ENCODE measurements at places on chromosomes 6 and 20.
A peak's percentile ranks its signal among the peaks of the same experiment; 100 is the strongest.

GRCh38 chr6:156026486-156027247, 571.0 kb upstream of the NOX3 start:
- DNase-seq = no peak

DNA sequence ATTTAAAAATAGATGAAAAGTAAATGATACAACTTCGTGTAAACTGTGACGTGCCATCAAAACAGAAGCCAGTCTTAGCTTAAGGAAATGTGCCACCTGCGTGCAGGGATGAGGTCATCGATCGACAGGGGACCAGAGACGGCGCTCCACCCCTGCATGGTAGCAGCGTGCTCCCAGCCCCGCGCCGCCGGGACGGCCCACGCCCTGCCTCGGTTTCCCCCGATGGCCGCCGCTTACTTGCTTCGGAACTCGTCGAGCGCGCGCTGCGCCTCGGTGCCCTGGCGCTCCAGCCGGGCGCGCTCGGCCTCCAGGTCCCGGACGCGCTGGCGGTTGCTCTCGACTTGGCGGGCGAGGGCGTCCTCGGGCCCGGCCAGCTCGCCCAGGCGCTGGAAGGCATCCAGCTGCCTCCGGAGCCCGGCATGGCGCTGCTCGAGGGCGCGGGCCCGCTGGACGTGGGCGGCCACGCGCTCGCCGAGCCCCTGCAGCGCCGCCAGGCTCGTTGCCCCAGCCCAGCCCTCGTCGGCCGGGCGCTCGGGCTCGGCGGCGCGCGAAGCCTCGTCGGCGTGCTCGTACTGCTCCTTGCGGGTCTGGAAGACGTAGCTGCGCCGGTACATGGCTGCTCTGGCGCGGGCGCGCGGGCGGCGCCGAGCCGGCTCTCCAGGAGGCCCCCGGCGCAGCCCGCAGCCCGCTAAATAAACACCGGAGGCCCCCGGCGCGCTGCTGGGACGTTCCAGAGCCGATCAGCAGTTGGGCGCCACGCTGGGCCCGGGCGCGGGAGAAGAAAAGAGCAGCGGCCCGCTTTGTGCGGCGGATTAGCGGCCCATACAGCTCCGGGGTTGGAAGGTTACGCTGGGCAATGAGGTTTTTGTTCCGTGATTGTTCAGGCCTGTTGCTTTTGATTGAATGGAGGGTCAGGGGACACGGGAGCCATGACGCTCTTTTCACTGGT, at the start of gene BFSP1:
Gene BFSP1, minus strand, starts transcription at position 664 of the 949 bp plus-strand sequence. Its CDS starts 50 bp downstream, at position 614.
- peak; percentile 81 for DNase-seq

DNA sequence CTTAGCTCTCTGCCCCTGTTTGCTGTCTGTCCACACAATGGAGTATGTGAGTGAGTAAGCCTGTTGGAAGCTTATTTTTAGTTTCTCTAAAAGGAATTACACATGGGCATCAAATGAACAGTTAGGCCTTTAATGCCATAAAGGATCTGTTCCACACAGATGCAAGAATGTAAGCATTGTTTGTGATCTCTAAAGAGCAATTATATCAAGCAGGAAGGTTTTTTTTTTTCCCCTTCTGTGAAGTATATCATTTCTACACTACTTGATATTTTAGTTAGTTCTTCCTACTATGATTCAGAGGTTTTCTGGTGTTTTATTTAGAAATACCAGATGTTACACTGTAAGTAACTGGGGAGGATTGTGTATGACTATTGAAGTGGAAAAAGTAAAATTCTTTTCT, 627.5 kb downstream of the COL12A1 start:
- DNase-seq = peak; percentile 86

- DNase-seq = peak; percentile 85
Measured at GRCh38 chr20:10553326-10553984, 118.3 kb downstream of the SLX4IP start.

DNA sequence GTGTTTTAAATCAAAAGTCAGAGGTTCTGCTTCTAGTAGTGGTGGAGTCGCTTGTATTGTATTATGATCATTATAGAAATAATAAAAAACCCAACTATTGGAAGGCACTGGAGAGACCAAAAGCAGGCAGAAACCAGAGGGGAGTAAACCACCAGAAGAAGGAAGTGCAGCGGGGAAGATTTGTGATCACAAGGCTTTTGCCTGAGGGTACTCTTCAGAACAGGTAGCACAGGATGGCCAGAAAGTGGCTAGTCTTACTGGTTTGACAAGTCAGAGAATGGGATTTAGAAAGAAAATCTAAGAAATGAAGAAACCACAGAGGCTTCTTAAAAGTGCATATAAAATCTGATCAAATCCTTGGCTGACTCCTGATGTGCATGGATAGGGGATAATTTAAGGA, 24.0 kb downstream of the MAPK13 start:
- DNase-seq = no peak

DNA sequence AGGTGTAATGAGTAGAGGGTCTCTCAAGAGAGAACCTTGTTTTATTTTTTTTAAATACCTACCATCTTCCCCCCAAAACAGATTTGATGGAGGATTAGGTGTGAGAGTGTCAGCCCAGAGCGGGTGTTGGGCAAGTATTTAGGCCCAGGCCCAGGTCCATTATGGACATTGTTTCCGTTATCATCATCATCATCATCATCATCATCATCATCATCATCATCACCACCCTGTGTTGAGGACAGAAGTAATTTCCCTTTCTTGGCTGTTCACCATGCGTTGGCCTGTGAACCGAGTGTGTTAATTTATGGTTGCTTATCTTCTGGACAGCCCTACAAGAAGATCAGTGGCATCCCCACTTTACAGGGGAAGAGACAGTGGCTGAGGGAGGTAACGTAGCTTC, 28.6 kb downstream of the PSMF1 start:
- no peak for DNase-seq

- DNase-seq = no peak
Measured at GRCh38 chr6:128421788-128422187, 98.6 kb downstream of the PTPRK start.

GRCh38 chr6:96755096-96755495, 82.2 kb downstream of the GPR63 start:
- no peak for DNase-seq

DNA sequence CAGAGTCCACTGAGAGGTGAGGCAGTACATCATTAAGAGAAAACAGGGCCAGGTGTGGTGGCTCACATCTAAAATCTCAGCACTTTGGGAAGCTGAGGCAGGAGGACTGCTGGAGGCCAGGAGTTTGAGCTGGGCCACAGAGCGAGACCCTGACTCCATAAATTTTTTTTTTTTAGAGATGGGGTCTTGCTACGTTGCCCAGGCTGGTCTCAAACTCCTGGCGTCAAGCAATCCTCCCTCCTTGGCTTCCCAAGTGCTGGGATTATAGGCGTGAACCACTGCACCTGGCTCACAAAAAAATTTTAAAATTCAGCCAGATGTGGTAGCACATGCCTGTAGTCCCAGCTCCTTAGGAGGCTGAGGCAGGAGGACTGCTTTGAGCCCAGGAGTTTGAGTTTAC, 17.3 kb downstream of the PPIL1 start:
- DNase-seq = no peak

GRCh38 chr6:69487688-69488087, 309.1 kb downstream of the LMBRD1 start:
- no peak for DNase-seq

GRCh38 chr6:3561725-3562124, 104.9 kb upstream of the SLC22A23 start:
- peak; percentile 10 for DNase-seq

GRCh38 chr6:42103753-42104094, 38.7 kb downstream of the C6orf132 start:
- no peak for DNase-seq

GRCh38 chr6:167303675-167304625, 12.8 kb downstream of the UNC93A start:
- DNase-seq = no peak

DNA sequence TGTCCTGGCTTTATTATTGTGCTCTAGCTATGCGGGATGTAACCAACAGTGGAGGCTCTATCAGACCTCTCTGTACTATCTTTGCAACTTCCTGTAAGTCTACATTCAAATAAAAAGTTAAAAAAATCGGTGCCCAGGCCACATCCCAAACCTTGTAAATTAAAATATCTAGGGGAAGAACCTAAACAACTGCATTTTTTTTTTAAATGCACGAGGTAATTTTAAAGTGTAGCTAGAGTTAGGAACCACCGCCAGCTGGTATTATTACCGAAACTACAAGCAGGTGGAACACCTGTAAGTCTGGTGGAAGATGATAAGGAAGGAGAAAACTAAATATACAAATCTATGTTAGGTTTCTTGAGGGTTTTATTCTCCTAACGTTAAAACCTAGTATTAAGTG, 34.5 kb upstream of the ID4 start:
- DNase-seq = no peak

DNA sequence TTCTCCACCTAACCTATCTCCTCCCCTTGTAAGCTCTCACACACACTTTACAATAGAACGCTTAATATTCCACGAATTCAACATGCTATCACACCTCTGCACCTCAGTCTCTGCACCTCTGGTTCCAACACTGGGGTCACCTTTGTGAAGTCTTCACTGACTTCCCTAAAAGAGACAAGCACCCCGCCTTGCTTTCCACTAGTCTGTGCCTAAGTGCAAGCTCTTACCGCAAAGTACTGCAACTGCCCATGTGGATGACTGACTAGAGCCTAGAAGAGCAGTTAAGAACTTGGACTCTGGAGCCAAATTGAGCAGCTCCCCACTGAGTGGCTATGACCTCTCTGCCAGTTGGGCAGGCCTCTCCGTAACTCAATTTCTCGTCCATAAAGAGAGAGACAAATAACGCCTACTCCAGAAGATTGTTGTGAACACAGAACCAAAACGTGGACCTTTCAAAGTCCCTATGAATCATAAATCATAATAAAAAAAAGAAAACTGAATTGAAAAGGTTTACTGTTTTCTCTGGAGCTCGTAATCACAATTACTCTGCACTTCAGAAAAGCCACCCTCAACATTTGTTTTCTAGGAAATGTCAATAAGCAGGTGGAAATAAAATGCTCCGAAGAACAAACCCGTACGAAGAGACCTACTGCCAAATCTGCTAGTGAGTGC, 1.2 kb downstream of the IFNGR1 start:
- peak; percentile 81 for DNase-seq

- DNase-seq = no peak
Measured at GRCh38 chr6:55227862-55228261, 53.5 kb downstream of the HCRTR2 start.

DNA sequence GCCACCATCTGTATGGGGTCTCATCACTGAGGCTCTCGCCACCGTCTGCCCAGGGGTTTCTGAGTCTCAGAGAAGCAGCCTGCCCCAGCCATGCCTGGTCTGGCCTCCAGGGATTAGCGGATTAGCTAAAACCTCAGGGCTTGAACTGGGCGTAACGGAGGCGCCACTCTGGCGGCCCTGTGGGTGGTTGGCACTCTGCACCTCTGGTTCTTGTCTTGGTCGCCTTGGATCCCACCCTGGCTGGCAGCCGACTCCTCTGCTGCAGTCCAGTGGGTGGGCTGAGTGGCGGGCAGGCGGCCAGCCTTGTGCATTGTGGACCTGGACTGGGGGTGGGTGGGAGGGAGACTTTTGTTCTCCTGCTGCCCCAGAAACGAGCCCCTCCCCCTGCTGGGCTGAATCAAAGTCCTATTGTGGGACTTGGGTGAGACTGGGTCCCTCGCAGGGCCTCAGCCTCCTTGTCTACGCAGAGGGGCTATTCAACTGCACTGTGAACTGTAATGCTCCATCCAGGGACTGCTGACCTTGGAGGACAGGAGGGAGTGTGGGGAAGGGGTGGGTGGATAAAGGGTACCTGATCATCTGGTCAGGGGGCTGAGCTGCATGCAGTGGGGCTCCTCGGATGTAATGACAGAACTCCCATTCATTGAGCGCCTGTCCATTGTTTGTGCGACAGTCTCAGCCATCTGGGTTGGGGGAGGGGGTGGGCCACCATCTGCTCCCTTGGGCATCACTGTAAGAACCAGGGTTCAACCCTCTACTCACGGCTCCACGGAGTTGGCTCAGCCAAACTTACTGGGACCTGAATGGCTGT, 23.9 kb downstream of the SUN5 start:
- DNase-seq = no peak

DNA sequence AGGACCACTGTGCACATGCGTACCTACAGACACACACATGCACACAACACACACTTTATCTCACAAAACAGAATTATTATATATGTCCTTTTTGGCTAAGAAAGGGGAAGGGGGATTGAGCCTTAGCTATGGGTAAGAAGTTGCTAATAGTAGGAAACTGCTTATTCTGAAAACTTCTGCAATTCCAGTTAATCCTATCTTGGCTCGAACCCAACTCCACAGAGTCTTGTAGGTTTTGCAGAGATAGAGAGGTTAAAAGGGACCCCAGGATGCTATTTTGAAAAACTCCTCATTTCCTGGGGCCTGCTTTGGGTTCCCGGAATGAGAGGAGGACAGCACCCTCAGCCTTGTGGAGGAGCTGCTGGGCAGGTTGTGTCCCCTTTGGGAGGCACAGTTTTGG, 233.8 kb downstream of the CLIC5 start:
- DNase-seq = no peak

DNA sequence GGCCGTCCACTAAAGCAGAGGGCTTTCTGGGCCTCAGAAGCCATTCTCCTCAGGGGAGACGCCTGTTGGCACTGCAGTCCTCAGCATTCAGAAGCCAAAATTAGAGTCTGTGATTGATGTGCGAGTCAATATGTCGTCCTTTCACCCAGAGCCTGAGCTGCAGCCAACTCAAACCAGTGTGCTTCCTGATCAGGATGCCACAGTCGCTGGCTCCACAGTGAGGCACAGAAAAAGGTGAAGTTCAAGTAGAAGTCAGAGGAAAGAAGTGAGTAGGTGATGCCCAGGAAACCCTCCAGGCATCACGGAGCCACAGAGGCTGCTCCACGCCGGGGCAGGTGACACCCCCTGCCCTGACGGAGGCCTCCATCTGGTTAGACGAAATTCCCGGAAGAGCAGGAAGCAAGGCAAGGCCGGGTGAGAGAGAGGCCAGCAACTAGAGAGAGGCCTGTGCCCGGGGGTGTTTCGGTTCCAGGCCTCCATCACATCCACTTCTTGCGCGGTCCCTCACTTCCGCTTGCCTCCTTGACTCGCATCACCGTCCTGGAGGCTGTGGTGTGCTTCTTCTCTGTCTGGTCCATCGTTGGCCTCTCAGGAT, 177.7 kb upstream of the SNX9 start:
- DNase-seq = no peak

DNA sequence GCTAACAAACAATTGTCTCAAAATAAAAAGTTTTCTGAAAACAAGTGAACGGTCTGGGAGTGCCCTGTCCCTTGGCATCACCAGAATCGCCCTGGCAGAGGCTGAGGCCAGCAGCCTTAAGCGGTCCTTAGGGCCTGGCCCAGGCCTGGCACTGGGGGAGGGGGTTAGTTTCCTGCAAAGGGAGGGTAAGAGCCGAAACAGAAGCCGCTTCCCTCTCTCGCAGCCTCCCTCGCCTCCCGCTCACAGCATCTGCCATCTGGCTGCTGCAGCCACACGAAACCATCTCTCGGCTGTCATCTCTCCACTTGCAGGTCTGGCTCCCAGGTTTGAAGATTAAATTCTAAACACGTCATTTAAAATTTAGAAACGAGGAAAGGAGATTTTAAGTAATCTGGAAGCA, 31.5 kb downstream of the PMEPA1 start:
- no peak for DNase-seq

- no peak for DNase-seq
Measured at GRCh38 chr6:137307163-137307854, 88.1 kb upstream of the IFNGR1 start.

Measured in GM23248 (cell line).